ENCODE measurements at places on chromosomes 13 and 19. TPM values are rescaled to one million over a fixed set of nuclear protein-coding genes. Genes with fewer than 3 reads are reported as not detected.

NCAN gene
- not detected for total RNA-seq

ZC3H4 gene
- total RNA-seq: 19.5 TPM

KLF16 gene
- total RNA-seq: 2.9 TPM

ZNF578 gene
- total RNA-seq: 1.4 TPM

ZNF780A gene
- total RNA-seq: 26.8 TPM

PRR20E gene
- total RNA-seq: not detected

MUC16 gene
- under 0.01 TPM for total RNA-seq

C5AR2 gene
- total RNA-seq: 6.6 TPM

DNA sequence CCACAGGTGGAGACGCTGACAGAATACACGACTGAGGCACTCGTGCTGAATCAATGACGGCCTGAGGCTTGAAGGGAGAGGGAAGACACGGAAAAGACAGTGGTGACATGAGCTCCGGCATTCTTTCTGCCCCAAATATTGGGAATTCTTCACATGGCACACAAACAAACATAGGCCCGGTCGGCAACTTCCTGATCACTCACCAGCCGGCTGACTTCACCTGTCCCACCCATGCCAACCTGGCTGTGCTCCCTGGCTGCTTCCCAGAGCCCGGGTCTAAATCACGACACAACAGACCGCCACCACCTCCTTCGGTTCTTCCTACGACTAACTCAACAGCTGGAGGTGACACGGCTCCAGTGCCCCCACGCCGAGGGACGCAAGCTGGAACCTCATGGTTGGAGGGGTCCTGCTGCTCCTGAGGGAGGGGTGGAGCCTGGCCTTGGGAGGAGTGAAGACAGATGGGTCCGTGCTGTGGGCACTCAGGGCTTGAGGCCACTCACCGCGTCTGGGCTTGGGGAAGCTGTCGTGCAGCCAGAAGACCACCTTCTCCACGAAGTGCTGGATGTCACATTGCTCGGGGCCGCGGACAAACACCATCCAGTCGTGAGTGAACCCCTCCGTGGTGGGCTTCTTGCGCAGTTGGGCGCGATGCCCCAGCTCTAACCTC, 9.6 kb downstream of the MLLT1 start:
- DNase-seq: no peak
- H3K27me3 ChIP-seq: no peaks in the 10 kb centered on the region
- H3K36me3 ChIP-seq: no peaks in the 10 kb centered on the region
- peaks cover 35% of the 10 kb centered on the region for H3K4me1 ChIP-seq

DNA sequence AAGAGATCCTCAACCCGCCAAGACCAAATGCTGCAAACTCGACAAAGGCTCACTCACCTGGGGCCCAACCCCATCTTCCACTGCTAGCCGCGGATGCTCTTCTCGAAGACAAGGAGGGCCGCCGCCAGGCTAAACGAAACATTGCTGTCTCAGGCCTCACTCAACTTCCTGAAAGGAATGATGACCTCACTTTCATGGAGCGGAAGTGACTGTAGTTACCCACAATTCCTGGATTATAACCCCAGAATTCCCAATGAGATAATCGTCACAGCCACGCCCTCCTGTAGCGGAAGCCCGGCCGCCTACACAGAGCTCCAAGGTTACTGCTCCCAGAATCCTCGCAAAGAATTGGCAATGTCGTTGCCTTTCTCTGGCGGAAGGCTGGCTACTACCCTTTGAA, 10.5 kb upstream of the ZNF112 start:
- no peak overlapping the region for H3K4me3 ChIP-seq
- H3K4me1 ChIP-seq: no peaks in the 10 kb centered on the region

DNA sequence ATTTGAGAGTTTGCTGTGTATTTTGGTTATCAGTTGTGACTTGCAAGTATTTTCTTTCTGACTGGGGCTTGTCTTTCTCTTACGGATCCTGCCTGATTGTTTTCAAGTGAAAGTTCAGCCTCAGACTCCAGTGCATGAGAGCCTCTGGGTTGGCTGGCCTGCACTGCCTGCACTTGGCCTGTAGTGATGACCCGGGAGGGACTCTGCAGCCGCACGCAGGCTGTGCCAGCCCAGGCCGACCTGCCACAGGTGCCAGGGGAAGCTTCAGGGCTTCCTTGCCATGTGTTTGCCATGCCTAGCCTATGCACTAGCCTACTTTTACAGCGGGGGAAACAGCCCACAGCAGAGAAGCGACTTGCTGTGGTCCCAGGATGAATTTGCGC, 77.0 kb downstream of the KDM4B start:
- H3K27me3 ChIP-seq: no peaks in the 10 kb centered on the region
- H3K4me3 ChIP-seq: no peak overlapping the region
- no peak overlapping the region for H3K27ac ChIP-seq
- no peak for DNase-seq

DNA sequence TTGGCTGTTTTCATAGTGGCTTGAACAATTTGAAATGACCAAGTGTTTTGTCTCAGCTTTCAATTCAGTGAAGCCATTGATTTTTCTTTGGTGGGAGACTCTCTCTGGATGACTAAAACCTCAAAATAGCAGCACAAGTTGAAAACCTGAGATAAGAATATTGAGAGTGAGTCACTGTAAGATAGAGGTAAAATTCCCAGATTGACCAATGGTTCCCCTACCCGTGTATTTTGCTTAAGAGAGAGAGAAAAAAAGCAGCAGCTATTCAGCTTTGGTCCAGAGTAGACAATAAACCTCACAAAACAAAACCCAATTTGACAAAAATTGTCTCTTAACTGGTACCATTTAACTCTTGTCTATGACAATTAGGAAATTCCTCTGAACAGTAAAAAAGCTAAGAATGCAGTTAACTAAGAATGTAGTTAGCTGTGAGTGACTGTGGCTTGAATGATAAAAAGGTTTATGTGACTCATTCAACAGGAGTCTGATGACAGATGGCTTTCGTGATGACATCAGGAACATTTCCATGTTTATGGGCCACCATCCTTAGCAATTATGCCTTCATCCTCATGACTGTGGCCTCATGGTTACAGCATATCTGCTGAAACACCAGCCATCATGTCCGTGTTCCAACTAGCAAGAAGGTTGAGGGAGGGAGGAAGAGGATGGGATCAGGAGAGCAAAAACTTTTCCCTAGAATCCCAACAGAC, 356.9 kb downstream of the NDFIP2 start:
- DNase-seq: no peak
- no peaks in the 10 kb centered on the region for H3K27me3 ChIP-seq
- H3K36me3 ChIP-seq: no peaks in the 10 kb centered on the region
- no peak overlapping the region for H3K4me3 ChIP-seq
- no peaks in the 10 kb centered on the region for H3K4me1 ChIP-seq

DNA sequence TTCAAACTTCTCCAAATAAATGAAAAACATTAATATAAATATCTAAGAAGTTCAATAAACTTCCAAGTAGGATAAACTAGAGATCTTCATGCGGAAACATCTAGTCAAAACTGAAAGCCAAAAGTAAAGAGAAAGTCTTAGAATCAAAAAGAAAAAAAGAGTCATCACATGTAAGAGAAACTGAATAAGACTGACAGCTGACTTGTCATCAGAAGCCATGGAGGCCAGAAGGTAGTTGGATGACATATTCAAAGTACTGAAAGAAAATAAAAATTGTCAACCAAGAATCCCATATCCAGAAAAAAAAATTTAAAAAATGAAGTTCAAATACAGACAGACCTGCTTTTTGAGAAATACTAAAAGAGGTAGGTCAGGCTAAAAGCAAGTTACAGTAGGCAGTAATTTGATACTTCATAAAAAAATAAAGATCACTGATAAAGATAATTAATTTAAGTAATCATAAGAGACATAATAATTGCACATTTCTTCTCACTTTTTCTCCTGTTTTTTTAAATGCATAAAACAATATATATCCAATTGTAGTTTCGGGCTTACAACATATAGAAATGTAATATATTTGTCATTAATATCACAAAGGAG, 327.6 kb upstream of the PCDH9 start:
- no peaks in the 10 kb centered on the region for H3K4me1 ChIP-seq
- H3K4me3 ChIP-seq: no peak overlapping the region
- no peak overlapping the region for H3K27ac ChIP-seq
- H3K27me3 ChIP-seq: no peaks in the 10 kb centered on the region
- H3K36me3 ChIP-seq: no peaks in the 10 kb centered on the region
- no peak for DNase-seq

DNA sequence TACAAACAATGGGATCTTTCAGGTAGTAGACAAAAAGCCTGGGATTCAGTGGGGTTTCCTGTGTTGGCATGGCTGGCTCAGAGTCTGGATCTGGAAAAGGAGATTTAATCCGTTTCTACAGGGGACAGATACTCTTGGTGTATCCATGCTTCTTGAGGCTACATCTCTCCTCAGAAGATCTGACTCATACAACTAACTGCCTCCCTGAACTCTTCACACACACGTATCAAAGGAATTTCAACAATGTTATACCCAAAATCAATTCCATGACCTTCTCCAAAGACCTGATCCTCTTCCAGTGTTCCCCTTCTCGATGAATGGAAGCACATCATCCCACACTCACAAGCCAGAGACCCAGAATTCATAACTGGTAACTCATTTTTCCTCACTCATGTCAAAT, 435.3 kb upstream of the NBEA start:
- H3K36me3 ChIP-seq: no peaks in the 10 kb centered on the region
- no peaks in the 10 kb centered on the region for H3K27me3 ChIP-seq
- no peak overlapping the region for H3K4me3 ChIP-seq
- no peaks in the 10 kb centered on the region for H3K4me1 ChIP-seq
- no peak for DNase-seq
- H3K27ac ChIP-seq: no peak overlapping the region

DNA sequence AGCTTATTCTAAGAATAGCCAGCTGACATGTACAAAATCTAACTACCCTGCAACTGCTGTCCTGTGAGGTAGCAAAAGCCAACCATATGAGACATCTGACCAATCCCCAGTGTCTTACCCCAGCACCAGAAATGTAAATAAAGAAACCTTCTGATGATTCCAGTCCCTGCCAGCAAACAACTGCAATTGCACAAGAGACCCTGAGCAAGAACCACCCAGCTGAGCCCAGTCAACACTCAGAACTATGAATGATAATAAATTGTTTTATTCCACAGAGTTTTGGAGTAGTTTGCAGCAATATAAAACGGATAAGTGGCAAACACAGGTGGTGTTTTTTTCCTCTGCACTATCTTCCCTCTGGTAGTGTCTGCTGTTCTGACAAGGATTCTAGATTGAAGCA, 94.9 kb downstream of the ERCC5 start:
- DNase-seq: no peak
- H3K36me3 ChIP-seq: no peaks in the 10 kb centered on the region
- H3K4me3 ChIP-seq: no peak overlapping the region

DNA sequence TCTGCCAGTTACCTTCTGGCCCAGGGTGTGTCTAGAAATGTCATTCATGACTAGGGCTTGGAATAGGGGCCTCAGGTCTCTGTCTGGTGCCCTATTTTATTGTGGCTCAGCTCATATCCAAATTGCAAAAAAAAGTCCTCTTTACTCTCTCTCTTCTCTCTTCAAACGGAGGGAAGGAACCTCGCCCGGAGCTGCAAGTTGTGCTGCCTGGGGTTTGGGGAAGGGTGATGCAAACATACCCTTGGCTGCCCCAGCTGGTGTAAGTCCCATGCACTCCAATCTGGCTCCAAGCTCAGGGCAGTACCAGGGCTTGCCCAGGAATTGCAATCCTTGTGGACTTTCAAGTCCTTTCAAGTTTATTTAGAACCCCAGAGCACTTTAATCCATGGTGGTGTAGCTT, 549.6 kb downstream of the PCDH17 start:
- no peak overlapping the region for H3K27ac ChIP-seq
- no peak overlapping the region for H3K4me3 ChIP-seq
- H3K27me3 ChIP-seq: no peaks in the 10 kb centered on the region
- no peak for DNase-seq
- no peaks in the 10 kb centered on the region for H3K36me3 ChIP-seq

DNA sequence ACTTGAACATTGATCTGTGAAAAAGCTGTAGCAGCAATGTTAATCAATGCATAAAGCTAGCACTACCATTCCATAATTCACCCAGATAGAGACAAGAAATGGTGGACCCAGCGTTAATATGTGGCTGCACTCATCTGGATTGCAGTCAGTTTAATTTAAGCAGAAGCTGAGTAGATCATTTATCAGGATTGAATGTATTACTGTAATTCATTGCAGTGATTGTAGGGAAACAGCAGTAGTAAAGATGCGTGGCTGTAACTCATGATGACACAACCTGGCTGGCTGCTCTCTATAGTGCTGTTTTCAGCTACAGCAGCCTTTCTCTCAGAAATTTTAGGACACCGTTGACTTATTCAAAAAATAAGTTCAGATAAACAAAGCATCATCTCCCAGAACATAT, 499.5 kb upstream of the SLITRK6 start:
- no peak overlapping the region for H3K27ac ChIP-seq
- no peak for DNase-seq
- no peaks in the 10 kb centered on the region for H3K4me1 ChIP-seq
- H3K36me3 ChIP-seq: no peaks in the 10 kb centered on the region
- H3K4me3 ChIP-seq: no peak overlapping the region

GRCh38 chr13:112638157-112638750, 50.3 kb upstream of the TUBGCP3 start:
- no peak overlapping the region for H3K4me3 ChIP-seq
- H3K27me3 ChIP-seq: peaks cover 49% of the 10 kb centered on the region
- no peaks in the 10 kb centered on the region for H3K36me3 ChIP-seq
- DNase-seq: peak; percentile 35

DNA sequence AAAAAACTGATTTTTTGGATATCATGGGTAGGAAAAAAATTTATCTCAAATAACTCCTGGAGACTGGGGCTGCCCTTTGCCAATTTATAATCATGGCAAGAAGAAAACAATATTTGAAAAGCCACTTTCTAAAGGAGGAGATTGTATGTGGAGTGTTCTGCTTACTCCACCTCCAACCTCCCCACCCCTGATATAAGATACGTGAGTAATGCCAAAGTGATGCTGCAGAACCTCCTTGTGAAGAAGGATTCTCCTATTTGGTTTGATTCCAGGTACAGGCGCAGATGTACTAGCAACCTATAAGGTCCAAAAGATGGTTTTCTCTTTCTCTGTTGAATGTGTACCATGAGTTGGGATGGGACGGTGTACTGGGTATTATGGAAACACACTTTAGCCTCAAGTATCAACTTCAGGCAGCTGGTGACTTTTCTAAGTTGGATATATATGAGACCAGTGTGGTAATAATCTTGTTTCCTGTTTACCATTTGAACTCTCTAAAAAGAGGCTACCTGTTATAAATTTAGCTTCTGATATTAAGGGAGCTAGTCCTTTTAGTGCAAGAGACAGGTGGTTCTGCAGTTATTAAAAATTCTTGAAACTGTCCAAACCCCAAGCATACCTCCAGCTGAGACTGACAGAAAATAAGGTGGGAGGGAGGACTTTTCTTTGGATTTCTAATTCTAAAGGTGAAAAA, 724.0 kb upstream of the MIR17HG start:
- no peaks in the 10 kb centered on the region for H3K27me3 ChIP-seq
- no peak overlapping the region for H3K27ac ChIP-seq
- no peaks in the 10 kb centered on the region for H3K4me1 ChIP-seq
- DNase-seq: no peak
- no peaks in the 10 kb centered on the region for H3K36me3 ChIP-seq

GRCh38 chr13:66984241-66984640, 245.9 kb downstream of the PCDH9 start:
- no peak for DNase-seq
- H3K4me1 ChIP-seq: no peaks in the 10 kb centered on the region
- no peak overlapping the region for H3K4me3 ChIP-seq
- no peak overlapping the region for H3K27ac ChIP-seq
- H3K27me3 ChIP-seq: no peaks in the 10 kb centered on the region
- H3K36me3 ChIP-seq: no peaks in the 10 kb centered on the region

All from breast epithelium (tissue), 4 donors.